NCI-H1417 treated with DMSO at 0.1 percent for 48 hours (cell line): ENCODE measurements at places on chromosomes 4 and X.

- DNase-seq, result no peak
Observed at GRCh38 chr4:3527101-3527913, 4.9 kb downstream of the LRPAP1 start.

GRCh38 chrX:153411255-153411987, at the start of gene ZFP92:
Gene ZFP92 (plus strand): TSS chrX:153411472. CDS start chrX:153418323, 6,851 bp downstream.
- no peak for DNase-seq

DNA sequence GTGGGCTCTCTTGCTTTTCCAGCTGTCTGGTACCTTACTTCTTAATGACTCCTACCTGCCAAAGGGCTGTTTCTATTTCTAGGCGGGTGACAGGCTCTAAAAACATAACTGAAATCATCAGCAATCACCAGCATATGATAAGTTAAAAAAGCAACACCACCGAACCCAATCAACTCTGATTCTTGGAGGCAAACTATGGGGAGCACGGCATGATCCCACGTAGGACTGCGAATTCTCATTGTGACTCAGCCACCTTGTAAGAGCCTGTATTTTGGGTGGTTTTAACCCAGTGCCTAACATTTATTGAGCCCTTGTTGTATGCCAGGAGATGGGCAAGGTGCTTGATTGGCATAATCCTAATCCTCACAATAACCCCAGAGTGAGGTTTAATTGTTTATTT, 156.8 kb downstream of the PACRGL start:
- no peak for DNase-seq

GRCh38 chr4:159946983-159947615, 844.2 kb downstream of the RAPGEF2 start:
- peak; percentile 31 for DNase-seq

- no peak for DNase-seq
Observed at GRCh38 chrX:13276991-13277390, 42.9 kb downstream of the ATXN3L start.

- DNase-seq, result no peak
Observed at GRCh38 chr4:67714248-67714583, 13.3 kb upstream of the UBA6 start.

DNA sequence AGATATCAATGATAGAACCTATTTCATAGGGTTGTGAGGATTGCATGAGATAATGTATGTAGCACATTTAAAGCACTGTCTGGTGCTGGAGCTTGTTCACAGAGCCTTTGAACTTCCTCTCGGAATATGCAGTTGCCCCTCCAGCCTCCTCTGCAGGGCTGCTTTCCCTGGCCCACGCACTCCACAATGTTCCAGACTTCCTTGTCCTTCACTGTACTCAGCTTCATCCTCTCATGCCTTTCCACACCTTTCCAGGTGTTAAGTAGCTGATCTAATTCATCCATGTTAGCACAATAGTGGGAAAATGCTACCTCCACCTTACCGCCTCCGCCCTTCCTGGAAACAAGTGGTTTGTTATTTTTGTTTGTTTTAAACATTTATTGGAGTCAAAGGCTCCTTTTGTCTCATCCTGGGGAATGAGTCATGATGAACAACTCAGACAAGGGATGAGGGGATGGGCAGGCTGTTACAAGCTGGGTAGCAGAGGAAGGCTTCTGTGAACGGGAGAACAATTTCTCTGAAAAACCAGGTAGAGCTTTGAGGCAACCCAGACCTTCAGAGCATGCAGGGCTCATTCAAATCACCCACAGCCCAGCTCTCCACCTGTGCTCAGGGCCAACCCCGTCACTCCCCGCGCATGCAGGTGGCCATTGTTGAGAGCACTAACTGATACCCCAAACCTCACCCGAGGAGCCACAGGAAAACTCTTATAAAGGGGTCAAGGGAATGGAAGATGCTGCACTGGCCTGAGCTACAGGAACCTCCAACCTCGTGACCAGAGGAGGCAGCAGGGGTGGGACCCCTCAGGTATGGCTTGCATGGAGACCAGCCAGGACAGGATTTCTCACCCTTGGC, 84.9 kb upstream of the TBL1X start:
- DNase-seq, result no peak

DNA sequence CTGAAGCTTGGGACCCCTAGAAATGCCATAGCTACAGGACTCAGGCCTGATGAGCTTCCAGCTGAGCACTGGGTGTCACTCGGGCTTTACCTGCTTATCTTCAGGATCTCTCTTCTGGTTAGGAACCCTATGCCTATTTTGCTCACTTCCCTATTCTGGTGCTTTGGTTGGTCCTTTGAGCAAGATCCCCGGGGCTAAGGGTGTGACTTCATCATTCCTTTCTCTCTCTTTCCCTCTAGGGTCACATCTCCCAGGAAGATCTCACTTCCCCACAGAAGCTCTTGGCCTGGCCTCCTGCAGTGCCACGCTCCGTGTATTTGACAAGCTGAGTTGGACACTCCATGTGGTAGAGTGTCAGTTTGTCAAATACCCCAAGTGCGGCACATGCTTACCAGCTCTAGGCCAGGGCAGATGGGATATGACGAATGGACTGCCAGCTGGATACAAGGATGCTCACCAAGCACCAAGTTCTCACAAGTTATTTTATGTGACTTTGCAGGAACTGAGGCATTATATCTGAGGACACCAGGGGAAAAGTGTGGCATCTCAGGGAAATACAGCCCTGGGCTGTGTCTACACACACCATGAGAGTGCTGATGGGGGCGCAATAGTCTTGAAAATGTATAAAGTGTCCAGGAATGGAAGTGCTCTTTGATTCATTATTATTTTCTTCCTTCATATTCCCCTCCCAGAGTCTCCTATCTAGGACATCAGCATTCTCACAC, 21.1 kb downstream of the VSIG4 start:
- DNase-seq, result no peak
